ENCODE measurements at places on chromosomes 16 and 17.

- no peak for DNase-seq
These were observed 1.6 kb downstream of the RANGRF start for GRCh38 chr17:8290043-8290442.

DNA sequence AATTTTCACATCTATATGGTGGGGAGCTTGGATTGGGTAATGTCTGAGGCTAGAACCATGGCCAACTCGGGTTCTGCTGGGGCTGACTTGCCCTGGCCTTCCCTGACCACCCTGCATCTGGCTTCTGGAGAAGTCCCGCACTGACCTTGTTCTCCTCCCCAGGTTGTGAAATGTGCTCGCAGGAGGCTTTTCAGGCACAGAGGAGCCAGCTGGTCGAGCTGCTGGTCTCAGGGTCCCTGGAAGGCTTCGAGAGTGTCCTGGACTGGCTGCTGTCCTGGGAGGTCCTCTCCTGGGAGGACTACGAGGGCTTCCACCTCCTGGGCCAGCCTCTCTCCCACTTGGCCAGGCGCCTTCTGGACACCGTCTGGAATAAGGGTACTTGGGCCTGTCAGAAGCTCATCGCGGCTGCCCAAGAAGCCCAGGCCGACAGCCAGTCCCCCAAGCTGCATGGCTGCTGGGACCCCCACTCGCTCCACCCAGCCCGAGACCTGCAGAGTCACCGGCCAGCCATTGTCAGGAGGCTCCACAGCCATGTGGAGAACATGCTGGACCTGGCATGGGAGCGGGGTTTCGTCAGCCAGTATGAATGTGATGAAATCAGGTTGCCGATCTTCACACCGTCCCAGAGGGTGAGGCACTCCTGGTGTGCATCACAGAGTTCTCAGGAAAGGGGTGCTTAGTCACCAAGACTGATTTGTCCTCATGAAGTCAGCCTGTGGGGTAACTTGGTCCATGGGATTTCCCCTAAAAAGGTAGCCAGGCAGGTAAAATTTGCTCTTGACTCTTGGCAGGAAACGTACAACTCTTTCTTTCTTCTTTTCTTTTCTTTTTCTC lies 6.1 kb downstream of the NOD2 start:
- no peak for DNase-seq

DNA sequence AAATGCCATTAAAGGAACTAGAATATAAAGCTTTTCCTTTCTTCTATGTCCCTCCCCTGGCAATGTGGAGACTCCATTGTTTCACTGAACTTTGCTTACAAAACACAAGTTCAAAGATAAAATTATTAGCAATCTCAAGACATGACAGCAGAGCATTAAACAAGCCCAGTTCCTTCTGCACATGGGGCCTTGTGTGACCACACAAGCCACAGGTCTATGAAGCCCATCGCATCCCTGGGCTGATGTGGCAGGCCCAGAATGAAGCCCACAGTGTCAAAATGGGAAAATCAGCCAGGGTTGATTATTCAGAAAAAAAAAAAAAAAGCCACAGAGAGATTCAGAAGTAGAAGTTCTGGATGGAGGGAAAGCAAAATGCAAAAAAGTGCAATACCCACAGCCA lies 12.9 kb upstream of the SLC39A11 start:
- no peak for DNase-seq

GRCh38 chr16:51053775-51054174 lies 97.3 kb downstream of the SALL1 start:
- no peak for DNase-seq

DNA sequence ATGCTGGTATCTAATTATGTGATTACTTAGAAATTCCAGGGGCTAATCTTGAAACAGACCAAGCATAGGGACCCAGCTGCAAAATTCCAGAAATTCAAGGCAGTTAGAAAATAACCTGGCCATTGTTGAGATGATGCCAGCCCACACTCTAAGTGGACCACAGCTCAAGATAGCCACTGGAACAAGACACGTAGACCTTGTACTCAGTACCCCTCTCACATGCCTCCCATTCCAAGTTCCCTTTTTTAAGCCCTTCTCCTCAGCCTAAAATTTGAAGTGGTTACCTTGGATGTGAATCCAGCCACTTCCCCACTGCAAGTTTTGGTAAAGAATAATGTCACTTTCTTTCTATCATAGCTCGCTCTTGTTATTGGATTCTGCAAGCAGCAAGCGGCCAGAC lies 4.1 kb upstream of the ZNF19 start:
- no peak for DNase-seq

DNA sequence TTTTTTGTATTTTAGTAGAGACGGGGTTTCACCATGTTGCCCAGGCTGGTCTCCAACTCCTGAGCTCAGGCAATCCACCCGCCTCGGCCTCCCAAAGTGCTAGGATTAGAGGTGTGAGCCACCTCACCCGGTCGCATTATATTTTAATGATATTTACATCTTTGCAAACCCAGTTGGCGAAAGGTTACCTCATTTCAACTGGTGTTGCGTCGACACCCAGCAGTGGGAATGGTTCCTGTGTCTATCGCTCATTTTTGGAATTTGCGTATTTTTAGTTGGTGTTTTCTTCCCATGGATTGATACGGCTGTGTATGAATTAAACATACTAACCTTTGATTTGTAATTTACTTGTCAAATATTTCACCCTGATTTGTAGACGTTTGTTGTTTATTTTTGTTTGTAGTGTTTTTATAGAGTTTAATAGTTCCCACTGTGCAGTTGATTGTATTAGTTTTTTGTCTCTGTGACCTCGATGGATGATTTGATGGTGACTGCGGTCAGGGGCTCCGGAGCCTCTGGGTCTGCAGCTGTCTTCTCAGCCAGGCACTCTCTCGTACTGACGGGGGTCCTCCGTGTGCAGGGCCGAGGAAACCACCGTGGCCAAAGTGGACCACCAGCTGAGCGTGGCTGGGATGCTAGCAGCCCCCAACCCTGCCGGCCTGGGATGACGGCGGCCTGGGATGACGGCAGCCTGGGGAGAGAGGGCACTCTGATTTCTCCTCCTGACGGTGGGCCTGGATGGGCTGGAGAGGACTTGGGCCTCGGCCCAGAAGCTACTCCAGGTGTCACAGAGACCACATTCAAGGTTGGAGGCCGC lies 4.0 kb downstream of the CD7 start:
- DNase-seq: no peak

DNA sequence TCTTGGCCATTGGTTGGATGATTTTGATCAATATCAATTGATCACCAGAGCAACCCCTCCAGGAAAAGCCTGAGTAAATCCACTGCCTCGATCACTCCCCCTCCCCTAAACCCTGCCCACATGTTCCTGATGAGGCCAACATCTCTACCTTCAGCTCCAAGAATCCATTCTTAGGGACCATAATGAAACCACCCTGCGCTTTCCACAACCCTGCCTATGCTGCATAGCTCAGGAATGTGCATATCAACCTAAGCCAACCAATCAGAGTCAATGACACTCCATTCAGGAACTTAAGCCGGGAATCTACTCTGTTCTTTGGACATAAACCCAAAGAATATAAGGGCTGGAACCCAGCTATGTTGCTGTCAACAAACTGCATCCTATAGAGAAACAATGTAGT lies 86.3 kb downstream of the MYH11 start:
- DNase-seq: no peak

- peak; percentile 75 for DNase-seq
These were observed 623 bp downstream of the E4F1 start for GRCh38 chr16:2223942-2224486.

GRCh38 chr17:59151591-59151990 lies 3.4 kb downstream of the SKA2 start:
- no peak for DNase-seq

- no peak for DNase-seq
These were observed 48.7 kb upstream of the TNRC6C start for GRCh38 chr17:77909816-77910215.

- no peak for DNase-seq
These were observed 158.2 kb upstream of the TOX3 start for GRCh38 chr16:52705122-52705521.

- DNase-seq: no peak
These were observed 10.8 kb upstream of the JPT2 start for GRCh38 chr16:1667271-1667670.

DNA sequence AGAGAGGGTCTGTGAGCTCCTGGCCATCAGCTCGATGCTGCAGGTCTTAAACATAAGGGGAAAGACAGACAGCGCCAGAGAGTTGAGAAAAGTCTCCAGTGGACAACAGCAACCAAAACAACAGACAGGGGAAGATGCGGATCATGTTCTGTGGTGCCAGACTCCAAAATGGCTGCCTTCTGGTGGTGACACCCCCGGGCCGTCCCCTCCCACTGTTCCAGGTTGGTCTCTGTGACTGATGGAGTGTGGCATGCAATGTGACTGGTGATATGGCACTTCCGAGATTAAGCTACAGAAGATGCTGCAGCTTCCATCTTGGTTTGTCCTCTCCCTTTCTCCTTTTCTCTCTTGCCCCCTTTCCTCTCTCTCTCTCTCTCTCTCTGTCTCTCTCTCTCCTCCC lies 40.4 kb upstream of the RBFOX3 start:
- no peak for DNase-seq

GRCh38 chr16:88815901-88816589 lies 4.3 kb upstream of the APRT start:
- DNase-seq: no peak
